ENCODE measurements at places on chromosomes 6 and 20. TPM values are rescaled to one million over a fixed set of nuclear protein-coding genes. Genes with fewer than 3 reads are reported as not detected.
A peak's percentile ranks its signal among the peaks of the same experiment; 100 is the strongest.

DNA sequence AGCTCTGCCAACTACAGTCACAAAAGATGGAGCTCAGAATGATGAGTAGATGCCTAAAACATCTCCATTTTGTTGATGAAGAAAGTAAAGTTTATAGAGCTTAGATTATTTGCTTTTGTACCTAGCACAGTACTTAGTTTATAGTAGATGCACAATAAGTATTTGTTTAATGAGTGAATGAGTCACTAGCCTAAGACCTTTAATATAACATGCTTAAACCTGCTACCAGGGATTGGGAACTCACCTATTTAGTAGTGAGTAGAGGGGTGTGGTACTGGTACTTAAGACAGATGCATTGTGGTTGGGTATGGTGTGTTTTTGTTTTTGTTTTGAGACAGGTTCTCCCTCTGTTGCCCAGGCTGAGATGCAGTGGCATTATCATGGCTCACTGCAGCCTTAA, 35.8 kb downstream of the TRIM38 start:
- DNase-seq: no peak

GRCh38 chr6:113122060-113122459, 735.1 kb upstream of the MARCKS start:
- DNase-seq: peak; percentile 84

DNA sequence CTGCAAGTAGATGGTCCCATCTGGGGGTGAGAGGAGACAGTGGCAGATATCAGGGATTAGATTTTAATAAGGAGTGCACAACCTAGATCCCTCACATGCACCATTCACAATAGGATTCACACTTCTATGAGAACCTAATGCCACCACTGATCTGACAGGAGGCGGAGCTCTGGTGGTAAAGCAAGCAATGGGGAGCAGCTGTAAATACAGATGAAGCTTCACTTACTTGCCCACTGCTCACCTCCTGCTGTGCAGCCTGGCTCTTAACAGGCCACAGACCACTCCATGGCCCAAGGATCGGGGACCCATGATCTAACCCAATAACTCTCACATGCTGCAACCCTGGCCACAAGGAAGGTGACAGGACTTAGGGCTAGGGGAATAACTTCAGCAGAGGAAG, 75.4 kb downstream of the ZNF133 start:
- DNase-seq: no peak

DNA sequence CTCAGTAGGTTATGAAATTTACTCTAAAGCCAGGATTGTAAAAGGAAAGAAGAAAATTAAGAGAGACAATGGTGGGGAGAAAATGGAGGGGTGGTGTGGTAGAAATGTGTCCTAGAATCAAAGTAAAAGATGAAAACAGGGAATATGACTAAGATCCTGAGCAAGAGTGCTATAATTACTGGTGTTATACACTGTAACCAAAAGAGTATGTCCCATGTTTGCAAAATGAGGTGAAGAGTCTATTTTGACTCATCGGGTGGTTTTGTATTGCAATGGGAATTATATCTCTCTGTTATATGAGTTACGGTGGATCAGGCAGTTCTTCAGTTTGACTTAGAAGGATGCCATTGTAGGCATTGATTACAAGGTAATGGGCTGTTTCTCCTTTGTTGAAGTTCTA, 8.5 kb downstream of the L3MBTL3 start:
- DNase-seq: no peak

DNA sequence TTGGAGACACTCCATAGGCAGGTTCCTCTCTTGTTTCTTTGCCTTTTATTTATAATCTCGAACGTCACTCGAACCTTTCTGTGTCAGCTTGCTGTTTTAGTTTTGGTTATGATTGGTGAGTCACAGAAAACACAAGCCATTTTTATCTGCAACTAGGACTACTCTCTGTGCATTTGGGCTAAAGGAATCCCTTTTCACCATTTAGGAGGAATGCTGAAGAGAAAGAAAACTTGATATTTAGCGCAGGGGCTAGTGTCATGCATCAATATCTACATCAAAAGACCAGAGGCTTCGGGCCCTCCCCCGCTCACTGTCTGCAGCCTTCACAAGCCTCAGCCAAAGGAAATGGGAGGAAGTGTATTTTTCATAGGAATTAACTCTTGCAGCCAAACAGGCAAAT, 507.8 kb upstream of the CITED2 start:
- peak; percentile 65 for DNase-seq

Gene ABCF1
- total RNA-seq: 30.9 TPM

Gene RUNX2
- 9.7 TPM for total RNA-seq

- DNase-seq: no peak
Measured at GRCh38 chr20:45253261-45253660, 1.1 kb downstream of the SLPI start.

Gene KCNK5
- not detected for total RNA-seq

Gene MEP1A
- total RNA-seq: not detected

GRCh38 chr6:148203970-148204369, 138.7 kb upstream of the SASH1 start:
- peak; percentile 41 for DNase-seq

DNA sequence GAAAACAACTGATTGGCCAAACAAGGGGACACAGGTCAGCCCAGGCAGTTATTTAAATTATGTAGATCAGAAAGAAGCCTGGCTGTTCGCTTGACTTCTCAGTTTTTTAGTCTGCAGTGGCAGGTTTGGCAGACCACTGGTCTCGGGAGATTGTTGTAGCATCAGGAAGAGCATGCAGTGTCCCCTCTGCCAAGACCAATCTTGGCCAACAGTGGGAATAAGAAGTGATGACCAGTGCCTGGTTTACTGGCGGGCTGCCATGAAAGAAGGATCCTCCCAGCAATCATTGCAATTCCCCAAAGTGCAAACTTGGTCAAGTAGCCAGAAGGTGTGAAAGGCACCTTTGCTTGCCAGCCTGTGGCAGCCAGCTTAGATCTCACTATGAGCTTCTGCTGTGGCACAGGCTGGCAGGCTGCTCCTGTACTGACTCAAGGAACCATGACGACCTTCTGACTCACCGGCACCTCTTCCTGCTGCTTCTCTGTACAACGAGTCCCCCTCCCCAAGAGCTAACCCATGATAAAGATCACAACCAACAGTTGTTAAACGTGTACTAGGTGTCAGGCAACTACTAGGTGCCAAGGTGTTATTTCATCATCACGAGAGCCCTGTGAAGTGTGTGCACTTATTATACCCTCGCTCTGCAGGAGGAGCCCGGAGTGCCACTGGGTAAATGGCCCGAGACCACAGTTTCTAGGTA, 76.8 kb upstream of the DUSP22 start:
- DNase-seq: no peak

Gene NCOA3
- total RNA-seq: 63.0 TPM

Gene FILIP1
- 0.32 TPM for total RNA-seq

- DNase-seq: no peak
Measured at GRCh38 chr20:23396950-23397627, 24.2 kb downstream of the NAPB start.

DNA sequence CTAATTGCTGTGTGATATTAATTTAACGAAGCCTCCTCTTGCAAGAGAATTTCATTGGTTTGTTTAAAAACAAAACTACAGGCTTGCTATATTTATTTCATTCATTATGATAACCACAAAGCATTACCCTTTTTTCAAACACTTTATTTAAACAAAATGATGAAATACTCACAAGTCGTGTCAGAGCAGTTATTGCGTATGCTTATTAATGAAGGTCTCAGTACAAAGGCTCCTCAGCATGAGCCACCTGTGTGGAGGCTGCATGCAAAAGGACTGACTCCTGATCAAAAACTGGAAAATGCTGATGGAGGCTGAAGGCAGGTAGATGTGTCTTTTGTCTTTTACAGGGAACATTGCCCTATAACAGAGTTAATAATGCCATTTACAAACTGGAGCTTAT, 130.5 kb downstream of the CRYBG1 start:
- DNase-seq: no peak

DNA sequence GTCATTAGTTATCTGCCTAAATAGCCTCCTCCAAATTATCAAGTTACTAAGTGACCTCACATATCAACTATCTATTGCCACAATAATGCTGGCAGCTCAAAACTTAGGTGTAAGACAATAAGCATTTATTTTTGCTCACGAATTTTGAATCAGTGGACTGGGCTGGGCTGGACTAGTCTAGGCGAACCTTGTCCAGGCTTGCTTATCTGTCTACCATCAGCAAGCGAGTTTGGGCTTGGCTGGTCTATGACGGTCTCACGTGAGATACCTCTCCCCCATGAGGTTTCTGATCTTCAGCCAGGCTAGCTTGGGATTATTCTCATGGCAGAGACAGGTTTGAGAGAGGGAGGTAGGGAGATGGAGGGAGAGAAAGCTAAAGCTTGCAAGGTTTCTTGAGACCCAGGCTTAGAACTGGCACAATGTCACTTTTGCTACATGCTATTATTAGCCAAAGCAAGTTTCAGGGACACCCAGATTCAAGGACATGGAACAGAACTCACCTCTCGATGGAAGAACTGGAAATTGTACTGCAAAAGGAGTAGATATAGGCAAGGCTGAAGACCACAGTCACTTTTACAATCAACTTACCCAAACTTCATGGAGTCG, 80.9 kb downstream of the WASF1 start:
- DNase-seq: no peak

DNA sequence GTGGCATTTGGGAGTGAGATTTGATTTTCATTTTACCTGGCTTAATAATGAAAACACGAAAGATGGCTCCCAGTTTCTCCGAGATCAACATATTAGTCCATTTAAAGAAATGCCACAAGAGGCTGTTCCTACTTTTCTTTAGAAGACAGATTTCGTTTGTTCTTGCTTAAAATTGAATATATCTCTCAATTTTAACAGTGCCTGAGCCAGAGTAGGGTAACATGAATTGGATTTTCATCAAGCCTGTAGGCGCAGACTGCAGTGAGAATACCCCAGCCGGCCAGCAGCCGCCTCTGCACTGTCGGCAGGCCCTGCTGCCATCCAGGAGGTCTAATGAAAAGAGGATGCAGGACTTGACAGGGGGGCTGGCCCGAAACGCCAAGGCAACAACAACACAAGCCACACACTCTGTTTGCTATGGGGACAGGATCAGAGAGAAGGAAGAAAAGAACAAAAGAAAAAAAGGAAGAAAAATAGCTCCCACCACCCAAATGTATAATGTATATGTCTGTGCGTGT, 72.5 kb downstream of the PPP1R3G start:
- no peak for DNase-seq

DNA sequence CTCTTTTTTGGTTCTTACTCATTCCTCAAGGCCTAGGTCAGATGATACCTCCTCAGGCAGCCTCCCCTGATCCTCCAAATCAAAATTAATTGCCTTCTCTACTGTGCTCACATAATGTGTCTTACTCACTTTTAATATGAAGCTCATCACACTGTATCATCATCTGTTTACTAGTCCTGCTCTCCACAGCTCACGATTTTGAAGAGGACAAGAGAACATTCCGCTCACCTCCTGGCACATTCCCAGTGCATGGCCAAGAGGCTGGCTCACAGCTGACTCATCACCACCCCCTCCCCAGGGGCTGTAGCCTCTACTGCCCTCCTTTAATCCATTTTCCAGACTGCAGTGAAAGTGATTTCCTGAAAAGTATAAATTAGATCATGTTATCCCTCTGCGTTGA, 133.1 kb downstream of the ALDH8A1 start:
- no peak for DNase-seq

Gene TMEM200A
- total RNA-seq: 47.7 TPM

Gene PLA2G7
- total RNA-seq: not detected

DNA sequence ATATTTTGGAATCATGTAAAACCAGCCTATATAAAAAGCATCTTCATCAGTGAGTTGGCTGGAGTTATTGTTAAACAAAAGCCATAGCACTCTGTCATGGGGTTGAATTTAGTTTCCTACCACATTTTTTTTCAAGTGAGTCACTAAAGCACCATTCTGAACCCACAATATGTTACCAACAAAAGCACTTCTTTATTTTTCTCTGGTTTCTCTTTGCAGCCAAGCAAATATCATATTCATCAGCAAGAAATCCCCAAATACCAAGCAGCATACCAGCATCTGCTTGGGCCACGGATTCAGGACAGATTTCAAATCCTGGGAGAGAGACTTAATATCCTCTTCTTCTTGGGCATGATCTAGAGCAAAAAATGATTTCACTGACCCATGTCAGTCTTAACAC, 441.4 kb downstream of the BCKDHB start:
- DNase-seq: peak; percentile 59

GRCh38 chr20:22586645-22587310, 2.4 kb upstream of the FOXA2 start:
- DNase-seq: no peak

- no peak for DNase-seq
Measured at GRCh38 chr20:59816146-59816738, 117.2 kb downstream of the SYCP2 start.

DNA sequence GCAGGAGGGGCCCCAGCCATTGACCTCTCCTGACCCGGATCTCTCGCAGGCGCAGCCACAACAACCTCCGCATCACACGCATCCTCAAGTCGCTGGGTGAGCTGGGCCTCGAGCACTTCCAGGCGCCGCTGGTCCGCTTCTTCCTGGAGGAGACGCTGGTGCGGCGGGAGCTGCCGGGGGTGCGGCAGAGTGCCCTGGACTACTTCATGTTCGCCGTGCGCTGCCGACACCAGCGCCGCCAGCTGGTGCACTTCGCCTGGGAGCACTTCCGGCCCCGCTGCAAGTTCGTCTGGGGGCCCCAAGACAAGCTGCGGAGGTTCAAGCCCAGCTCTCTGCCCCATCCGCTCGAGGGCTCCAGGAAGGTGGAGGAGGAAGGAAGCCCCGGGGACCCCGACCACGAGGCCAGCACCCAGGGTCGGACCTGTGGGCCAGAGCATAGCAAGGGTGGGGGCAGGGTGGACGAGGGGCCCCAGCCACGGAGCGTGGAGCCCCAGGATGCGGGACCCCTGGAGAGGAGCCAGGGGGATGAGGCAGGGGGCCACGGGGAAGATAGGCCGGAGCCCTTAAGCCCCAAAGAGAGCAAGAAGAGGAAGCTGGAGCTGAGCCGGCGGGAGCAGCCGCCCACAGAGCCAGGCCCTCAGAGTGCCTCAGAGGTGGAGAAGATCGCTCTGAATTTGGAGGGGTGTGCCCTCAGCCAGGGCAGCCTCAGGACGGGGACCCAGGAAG, 4.5 kb upstream of the COL9A3 start:
- DNase-seq: no peak

DNA sequence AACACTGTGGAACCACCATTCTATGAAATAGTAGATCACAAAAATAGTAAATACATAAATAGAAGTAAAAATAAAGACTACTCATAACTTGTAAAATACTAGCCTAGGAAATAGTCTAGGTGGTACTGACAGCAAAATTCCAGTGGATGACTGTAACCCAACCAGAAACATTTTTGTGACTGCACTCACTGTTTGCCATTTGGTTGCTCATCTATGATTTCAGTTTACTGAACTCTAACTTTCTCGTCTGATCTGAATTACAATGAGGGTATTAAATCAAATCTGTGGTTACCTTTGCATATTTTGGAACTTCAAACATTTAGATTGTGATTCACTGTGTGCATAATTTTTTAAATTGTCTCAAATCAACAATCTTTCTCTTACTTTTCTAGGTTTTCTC, 151.1 kb downstream of the KHDC1L start:
- no peak for DNase-seq

Gene HRH3
- total RNA-seq: not detected

Gene ZNF334
- total RNA-seq: 1.9 TPM

GRCh38 chr20:45890077-45890984, 677 bp downstream of the NEURL2 start:
- DNase-seq: peak; percentile 88

- DNase-seq: peak; percentile 43
Measured at GRCh38 chr6:30743099-30744053, 889 bp upstream of the FLOT1 start.

GRCh38 chr6:113662688-113663333, 194.3 kb upstream of the MARCKS start:
- DNase-seq: no peak

Gene RHAG
- total RNA-seq: not detected

Gene TGM2
- total RNA-seq: 2,020 TPM

All from fibroblast of villous mesenchyme (primary cell).